Memory B cell (primary cell): ENCODE measurements at places on chromosomes 3 and 15.

GRCh38 chr3:195708061-195708460 lies 12.7 kb upstream of the MUC20 start:
- no peak for DNase-seq

DNA sequence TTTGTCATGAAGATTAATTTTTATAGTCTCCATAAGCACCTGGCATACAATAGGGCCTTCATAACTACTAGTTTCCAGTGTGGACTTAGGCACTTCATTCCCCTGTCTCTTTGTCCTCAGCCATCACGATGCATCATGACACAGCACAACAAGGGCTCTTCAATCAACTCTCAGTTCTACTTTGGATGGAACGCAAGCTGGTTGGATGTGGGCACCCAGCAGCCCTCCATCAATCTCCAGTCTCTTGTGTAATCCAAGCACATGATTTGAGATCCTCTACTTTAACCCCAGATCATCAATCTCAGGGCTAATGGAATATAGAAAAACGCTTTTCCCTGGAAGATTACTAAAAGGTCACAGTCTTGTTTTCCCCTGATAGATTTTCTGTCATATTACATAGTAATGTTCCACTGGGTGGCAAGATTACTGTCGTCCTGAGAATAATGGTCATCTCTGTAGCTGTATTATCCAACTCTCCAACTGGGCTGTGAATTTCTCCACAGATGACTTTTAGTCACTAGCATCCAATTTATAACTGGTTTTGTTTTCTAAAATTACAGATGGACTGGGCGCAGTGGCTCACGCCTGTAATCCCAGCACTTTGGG lies 22.9 kb upstream of the CHRNA7 start:
- DNase-seq: no peak

- no peak for DNase-seq
These were observed 68.2 kb upstream of the VGLL4 start for GRCh38 chr3:11711876-11712275.

- DNase-seq: peak; percentile 64
These were observed 13.0 kb downstream of the TGM5 start for GRCh38 chr15:43253431-43254403.

DNA sequence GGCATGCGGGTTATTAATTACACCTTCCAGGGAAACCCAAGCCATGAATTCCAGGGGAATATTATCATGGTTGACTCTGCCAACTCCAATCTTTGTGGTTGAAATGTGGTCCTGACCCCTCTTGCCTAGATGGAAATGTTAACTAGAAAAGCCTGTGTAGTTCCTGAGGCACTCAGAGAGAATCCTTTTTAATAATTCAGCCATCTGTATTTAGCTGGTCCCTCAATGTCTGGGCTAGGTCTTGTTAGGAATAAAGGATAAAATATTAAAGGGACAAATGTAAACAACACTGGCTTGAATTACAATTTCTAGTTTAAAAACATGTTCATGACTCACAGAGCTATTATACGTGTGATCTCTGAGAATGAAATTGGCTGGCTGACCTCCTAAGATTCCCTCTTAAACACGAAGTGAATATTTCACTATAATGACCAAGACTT lies 435.2 kb upstream of the SUCLG2 start:
- no peak for DNase-seq

GRCh38 chr3:187725224-187725623 lies 20.0 kb downstream of the BCL6 start:
- no peak for DNase-seq
